ENCODE measurements at places on chromosomes 2 and 18.

- no peak for DNase-seq
Observed at GRCh38 chr18:11905613-11906012, 2.5 kb downstream of the MPPE1 start.

DNA sequence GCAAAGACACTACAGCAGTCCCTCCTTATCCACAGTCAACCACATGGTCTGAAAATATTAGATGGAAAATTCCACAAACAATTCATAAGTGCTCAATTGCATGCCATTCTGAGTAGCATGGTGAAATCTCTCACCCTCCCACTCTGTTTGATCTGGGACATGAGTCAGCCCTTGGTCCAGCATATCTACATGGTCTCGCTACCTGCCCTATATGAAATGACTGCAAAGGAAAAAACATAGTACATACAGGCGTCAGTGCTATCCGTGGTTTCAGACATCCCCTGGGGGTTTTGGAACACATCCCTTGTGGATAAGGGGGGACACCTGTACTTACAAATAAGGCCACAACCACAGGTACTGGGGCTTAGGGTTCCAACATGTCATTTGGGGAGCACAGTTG, 73.7 kb downstream of the CABLES1 start:
- DNase-seq, result no peak

- DNase-seq, result no peak
Observed at GRCh38 chr2:9115229-9115628, 91.4 kb upstream of the ASAP2 start.

DNA sequence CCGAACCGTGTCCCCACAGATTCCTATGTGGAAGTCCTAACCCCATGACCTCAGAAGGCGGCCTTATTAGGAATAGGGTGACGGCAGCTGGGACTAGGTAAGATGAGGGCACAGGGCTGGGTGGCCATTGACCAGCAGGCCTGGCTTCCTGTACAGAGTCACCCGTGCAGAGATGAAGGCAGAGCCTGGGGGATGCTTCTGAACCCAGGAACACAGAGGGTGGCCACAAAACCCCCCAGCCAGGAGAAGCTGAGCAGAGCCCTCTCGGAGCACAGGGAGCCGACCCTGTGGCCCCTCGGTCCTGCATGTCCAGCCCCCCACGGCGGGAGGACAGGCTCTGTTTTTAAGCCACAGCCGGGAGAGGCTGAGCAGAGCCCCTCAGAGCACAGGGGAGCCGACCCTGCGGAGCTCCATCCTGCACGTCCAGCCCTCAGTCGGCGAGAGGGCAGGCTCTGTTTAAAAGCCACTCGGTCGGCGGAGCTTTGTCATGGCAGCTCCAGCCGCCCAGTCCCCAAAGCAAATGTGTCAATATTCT, 2.7 kb downstream of the PDCD1 start:
- DNase-seq, result no peak

GRCh38 chr2:8165550-8165949, 516.3 kb upstream of the ID2 start:
- DNase-seq, result no peak

DNA sequence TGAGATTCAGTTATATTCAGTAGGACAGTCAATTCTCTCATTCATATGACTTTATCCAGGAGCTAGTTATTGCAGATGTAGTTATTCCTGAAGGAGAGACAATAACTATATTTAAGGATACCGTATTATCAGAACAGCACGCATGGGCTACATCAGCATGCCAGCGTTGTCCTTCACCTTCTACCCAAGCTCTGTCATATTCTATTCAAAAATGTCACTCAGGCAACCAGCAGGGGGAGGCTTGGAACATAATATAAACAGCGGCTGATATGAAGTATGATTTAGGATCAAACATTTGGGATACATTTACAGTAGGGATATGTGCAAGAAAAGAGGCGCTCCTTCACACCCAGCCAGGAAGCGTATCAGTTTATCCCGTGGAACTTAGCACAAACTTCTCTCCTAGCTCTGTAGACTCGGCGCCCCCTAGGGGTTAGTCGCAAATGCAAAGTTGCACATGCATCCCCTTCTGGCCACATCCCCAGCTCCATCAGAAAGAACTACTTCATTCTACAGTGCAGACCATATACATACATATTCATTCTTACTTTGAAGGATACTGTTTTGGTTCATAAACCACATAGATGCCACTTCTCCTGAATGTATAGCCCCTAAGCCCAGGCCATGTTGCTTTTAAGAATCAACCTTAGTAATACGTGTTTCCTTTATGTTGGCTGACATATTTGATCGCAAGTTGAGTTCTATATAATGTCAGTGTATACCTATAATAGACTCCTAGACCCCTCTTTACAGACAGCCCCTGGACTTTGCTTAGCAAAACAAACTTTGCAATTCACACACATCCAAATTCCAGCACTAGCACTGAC, 759.4 kb downstream of the ADCYAP1 start:
- DNase-seq, result no peak
